ENCODE measurements at places on chromosomes 3 and 15.

DNA sequence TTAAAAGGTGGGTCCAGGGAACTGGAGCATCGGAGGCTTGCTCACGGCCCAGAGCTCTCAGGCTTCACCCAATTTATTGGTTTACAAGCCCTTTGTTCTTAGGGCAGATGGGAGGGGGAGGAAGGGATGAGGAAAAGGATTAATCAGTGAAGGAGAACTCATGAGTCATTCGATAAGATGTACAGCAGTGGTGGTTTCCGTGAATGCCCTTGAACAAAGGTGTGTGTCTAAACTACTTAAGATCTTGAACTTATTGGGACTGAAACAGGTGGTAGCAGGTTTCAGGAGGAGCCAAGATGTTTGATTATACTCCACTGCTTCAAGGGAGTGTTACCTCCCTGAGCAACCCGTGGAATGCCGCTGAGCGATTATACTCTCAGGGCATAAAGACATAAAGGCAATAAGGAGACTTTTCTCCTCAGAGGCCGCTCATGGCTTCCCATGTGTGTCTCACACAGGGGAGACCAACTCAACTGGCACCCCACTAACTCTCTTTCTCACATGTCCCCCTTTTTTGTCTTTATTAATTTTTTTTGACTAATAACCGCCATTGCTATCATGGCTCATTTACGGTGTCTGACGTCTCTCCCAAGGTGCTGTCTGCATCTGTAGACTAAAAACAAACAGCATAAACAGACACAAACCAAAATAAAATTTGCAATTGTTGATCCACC is 17.3 kb upstream of the SLC28A2 start:
- DNase-seq = no peak

DNA sequence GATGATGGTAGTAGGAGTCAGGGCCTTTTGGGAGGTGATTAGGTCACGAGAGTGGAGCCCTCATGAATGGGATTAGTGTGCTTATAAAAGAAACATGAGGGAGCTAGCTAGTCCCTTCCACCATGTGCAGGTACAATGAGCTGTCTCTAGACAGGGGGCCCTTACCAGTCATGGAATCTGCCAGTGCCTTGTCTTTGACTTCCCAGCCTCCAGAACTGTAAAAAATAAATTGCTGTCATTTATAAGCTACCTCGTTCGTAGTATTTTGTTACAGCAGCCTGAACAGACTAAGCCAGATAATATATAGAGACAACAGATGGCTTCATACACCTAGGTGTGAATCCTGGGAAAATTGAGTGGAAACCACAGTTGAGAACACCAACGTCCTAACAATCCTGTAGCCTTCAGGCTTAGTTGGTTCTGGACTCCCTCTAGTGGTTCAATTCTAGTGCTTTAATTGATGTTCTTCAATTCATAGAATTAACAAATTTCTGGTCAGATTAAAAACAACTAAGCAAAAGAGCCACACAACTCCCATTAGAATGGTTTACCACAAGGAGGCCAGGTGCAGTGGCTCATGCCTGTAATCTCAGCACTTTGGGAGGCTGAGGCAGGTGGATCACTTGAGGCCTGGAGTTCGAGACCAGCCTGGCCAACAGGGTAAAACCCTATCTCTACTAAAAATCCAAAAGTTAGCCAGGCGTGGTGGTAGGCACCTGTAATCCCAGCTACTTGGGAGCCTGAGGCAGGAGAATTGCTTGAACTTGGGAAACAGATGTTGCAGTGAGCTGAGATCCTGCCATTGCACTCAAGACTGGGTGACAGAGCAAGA is 21.3 kb upstream of the GATM start:
- DNase-seq = peak; percentile 72

DNA sequence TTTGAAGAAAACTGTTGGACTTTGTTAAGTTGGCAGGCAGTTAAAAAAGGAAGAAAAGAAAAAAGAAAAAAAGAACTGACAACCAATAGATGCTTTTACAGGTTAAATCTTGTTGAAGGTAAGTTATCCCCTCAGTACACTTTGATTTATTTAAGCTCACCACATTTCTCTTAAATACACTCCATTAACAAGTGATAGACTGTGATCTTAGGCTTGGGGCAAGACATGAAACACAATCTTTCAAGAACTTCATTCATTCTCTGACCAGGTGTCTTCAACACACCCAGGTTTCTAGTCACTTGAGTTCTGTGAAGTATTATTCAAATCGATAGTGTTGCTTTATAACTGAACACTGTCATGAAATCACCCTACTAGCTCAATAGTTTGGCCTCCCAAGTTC is 751.9 kb downstream of the ROBO1 start:
- no peak for DNase-seq

- peak; percentile 52 for DNase-seq
Measured at GRCh38 chr3:158794936-158795518, 6.8 kb upstream of the MFSD1 start.

DNA sequence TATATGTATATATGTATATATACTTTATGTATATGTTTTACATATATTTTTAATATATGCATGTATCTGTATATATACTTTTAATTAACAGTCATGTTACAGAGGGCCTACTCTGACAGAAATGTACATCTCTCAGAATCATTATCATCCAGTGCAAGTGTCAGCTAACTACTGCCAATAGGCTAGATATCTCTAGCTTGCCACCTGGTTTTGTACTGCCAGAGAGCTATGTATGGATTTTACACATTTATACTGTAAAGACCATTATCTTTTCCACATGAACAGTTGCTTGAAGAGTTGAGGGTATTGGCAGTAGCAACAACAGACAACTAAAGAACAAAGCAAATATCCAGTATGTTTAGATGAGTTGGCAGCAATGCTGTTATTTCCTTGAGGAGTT is 99.7 kb upstream of the VGLL3 start:
- no peak for DNase-seq

- no peak for DNase-seq
Measured at GRCh38 chr15:71114066-71114680, 1.1 kb upstream of the THSD4 start.

GRCh38 chr15:55715355-55716076 is 27.4 kb downstream of the PRTG start:
- DNase-seq = peak; percentile 50

DNA sequence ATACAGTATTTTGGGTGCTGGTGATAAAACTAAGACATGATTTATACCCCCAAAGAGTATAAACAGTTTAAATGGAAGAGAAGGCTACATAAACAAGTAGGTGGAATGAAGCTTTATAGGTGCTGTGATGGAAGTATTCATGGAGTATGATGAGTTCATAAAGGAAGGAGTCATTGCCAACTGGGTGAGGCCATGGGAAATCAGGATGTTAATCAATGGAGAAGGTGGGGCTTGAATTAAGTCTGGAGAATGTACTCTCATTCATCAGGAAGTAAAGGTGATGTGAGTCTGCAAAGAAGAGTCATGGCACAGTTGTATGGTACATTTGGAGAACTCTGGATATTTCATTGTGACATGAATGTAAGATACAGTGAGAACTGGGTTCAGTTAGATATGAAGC is 147.5 kb upstream of the MME start:
- no peak for DNase-seq

DNA sequence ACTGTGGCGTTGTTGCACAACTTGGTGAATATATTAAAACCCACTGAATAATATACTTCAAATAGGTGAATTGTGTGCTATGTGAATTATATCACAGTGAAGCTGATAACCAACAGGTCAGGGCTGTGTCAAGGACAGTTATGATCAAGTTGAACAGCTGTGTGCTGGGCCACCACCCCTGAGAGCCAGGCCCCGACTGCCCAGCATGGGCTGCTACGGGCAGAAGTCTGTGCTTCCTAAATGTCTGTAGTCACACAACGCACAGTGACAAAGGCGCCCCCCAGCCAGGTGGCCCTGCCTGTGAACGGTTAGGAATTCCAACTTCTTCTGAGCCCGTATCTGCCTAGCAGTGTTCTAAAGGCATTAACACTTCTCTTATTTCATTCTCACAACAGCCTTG is 32.8 kb downstream of the TKT start:
- no peak for DNase-seq

DNA sequence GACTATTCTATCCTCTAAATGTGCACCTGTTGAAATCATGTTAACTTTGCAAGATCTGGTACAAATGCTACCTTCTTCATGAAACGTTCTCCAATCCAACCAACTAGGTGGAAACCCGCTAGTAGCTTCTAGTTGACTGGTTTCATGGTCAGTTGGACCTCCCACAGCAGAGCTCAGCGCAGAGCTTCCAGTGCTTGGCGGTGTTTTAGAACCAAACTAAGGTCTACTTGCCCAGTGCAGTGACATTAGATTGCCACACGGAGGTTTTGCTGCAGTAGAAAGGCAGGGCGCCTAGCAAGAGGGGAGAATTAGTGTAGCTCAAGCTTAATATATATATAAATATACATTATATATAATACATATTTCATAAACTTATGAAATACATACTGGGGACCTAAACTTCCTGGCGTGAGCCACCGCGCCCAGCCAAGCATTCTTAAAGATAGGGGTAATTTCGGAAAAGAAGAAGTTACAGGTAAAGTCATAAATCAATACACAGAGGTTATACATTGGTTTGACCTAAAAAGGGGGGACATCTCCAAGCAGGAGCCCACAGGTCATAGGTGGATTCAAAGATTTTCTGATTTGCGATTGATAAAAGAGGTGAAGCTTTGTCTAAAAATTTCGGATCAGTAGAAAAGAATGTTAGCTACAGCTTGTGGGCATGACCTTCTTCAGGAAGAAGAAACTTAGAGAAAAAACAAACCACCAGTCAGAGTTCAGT is 2.1 kb upstream of the OXSR1 start:
- DNase-seq = peak; percentile 23

DNA sequence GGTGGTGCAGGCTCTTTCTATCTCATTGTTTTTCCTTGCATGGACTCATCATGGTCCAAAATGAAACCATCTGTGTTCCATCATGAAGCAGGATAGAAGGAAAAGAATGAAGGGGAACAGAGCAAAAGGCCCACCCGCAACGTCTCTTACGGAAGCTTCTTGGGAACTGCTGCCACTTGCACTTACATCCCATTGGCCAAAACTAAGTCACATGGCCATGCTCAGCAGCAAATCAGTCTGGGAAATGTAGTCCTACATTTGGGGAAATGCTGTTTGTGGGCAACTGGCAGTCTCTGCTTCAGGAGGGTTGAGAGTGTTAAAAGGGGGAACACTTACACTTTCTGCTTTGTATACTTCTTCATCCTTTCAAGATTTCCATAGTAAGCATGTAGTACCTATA is 191.6 kb downstream of the SV2B start:
- no peak for DNase-seq

DNA sequence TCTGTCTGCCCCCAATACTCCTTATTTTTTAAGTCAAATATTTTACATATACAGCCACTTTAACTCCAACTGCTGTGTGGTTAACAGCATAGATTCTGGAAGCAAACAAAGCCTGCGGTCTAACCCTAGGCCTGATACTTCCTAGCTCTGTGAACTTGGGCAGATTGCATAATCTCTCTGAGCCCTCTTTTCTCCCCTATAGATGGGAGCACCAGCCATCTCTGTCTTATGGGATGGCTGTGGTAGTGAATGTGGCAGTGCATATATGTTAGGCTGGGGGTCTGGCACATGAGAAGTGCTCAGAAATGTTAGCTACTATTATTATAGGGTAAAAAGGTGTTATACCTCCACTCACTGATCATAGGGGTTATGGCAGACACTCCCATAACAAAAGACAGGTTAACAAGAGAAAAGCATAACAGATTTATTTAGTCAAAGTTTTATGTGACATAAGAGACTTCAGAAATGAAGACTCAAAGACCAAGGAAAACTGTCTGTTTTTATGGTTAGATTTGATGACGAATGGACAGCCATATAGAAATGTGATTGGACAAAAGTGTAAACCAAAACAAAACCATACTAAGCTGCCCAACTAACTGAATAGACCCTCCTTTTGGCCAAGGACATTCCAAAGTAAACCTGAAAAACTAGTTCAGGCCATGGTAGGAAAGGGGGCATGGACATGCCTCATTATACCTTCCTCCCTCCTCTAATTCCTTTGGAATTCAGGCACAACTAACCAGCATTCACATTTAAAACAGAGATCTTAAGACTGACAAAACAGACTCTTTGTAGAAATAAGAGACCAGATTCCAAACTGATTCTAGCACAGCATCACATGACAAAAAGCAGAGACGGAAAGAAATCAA is 53.9 kb upstream of the DAZL start:
- DNase-seq = no peak

DNA sequence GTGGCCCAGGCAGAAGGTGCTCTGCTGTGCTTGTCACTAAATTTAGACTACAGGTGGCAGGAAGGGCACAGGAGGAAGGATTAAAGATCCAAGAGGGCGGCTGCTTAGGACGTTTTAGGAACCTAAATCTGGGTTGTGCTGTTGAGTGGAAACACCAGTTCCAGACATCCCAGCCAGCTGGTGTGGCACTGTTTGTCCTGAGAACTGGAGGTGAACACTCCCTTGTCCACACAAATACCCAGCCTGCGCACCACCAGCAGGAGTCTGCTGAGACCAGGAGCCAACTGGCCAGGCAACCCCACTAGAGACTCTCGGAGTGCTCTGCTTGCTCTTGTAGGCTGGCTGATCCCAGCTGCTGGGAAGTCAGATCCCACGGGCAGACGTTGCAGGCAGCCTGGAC is 30.3 kb upstream of the UACA start:
- DNase-seq = peak; percentile 39

DNA sequence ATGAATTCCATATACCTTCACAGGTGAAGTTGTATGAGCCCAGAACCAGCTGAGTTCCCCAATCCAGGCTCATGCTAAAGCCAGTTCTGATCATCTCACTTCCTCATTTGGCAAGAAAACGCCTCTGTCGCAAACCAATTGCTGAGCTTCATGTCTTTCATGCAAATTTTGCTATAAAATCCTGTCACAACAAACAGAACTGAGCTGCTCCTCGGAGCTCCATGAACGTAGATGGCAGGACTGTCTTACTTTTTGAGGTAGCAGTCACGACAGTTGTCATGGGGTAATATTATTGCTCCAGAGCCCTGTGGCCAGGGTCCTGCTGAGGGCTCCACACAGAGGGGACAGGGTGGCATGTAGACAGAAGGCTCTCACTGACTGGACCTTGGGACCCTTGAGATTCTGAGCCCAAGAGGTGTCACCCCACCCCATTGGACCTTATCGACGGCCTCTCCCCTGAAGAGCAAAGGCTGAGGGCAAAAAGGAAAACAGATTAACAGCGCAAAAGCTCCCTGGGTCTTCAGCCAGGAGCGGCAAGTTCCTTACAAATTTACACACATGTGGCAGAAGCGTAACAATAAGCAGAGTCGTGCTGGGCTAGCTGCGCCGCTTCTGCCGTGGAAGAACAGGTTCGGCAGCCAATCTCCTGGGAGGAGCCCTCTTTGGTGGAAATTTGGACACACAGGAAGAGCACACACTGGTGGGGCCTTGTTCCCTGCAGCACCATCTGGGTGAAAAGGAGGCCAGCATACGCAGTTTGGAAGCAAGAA is 249.2 kb downstream of the OPA1 start:
- no peak for DNase-seq

Data from mesenchymal stem cell (in vitro differentiated cells and primary cell).